ENCODE measurements at places on chromosomes 1 and 21.
A peak's percentile ranks its signal among the peaks of the same experiment; 100 is the strongest.

DNA sequence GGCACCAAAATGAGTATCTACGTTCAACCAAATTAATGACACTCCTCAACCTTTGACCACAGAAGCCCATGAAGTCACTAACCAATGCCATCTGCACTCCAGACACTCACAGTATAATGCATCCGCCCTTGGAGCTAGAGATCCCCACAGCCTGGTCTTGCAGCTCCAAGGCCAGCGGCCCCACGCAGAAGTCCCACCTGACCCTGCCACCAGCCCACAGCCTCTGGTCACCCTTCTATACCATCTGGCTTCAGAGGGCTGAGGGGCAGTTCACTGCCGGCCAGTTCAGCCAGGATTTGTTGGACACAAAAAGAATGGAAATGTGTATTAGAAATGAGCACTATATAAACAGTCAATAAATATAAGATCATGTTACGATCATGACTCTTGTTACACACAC is 211.2 kb downstream of the RRAGC start:
- no peak for DNase-seq

DNA sequence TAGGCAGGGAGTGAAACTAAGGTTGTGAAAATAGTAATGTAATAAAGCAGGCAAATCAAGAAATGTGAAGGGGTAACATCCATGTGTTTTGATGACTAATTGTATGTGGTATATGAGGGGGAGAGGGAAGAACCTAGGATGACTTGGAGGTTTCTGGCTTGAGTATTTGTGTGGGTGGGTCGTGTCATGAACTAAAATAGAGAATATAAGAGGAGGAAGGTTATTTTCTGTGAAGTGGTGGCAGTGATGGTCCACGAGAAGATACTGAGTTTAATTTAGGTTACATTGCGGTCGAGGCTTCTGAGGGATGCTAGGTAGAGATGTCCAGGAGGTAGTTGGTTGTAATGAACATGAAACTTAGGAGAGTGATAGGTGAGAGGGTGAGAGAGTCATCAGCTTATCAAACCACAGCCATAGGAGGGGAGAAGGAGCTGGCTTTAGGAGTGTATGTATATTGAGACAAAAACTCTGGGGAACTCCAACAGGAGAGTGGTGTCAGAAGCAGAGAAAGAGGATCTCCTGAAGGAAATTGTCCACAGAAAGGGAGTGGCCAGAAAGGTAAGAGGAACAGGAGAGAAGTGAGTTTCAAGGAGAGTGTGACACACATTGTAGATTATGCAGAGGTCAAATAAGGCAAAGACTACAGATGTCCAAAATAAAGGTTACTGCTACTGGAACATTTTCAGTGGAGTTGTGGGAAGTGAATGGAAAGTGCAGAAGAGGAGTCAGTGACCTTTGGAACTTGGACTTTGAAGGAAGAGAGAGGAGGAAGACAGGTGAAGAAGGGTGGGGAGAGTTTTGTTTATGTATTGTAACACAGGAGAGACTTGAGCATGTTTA is 89.0 kb upstream of the MACF1 start:
- no peak for DNase-seq

DNA sequence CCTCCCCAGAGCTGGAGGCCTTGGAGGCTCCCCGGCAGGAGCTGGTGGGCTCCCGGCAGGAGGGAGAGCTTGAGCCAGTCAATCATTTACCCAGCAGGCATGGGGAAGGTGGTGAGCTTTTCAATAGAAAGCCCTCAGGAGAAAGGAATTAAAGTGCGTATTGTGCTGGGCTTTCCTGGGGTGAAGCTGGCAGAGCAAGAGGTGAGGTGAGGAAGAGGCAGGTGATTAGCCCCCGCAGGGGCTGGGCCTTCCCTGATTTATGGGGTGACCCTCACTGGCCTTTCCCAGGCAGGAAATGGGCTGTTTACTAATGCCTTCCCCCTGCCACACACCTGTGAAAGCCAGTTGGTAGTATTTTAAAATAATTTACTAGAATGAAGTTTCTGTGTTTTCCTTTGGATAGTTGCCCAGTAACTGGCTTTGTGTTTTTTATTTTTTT is 25.8 kb downstream of the CLDN14 start:
- no peak for DNase-seq

DNA sequence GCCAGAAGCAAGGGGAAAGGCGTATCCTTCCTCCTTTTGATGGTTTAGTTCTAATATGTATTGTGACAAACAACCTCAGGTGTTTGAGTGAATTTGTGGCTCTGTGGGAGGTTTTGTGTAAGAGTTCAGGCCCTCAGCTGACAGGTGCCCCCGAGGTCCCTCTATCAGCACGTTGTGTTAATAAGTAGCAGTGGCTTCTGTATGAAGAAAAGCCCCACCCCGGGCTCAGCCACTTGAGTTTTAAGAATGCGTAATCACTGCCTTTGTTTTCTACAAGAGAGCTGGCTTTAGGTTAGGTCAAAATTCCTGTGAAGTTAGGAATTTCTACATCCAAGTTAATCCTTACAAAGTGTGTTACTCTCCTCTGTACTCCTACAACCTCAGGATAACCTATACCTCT is 92.4 kb upstream of the PGBD5 start:
- DNase-seq = no peak

- peak; percentile 49 for DNase-seq
These were observed 12.1 kb downstream of the EPHA10 start for GRCh38 chr1:37752583-37753471.

GRCh38 chr1:176531921-176532897 is 69.2 kb downstream of the PAPPA2 start:
- DNase-seq = no peak

GRCh38 chr1:18697541-18697940 is 66.9 kb downstream of the PAX7 start:
- no peak for DNase-seq

DNA sequence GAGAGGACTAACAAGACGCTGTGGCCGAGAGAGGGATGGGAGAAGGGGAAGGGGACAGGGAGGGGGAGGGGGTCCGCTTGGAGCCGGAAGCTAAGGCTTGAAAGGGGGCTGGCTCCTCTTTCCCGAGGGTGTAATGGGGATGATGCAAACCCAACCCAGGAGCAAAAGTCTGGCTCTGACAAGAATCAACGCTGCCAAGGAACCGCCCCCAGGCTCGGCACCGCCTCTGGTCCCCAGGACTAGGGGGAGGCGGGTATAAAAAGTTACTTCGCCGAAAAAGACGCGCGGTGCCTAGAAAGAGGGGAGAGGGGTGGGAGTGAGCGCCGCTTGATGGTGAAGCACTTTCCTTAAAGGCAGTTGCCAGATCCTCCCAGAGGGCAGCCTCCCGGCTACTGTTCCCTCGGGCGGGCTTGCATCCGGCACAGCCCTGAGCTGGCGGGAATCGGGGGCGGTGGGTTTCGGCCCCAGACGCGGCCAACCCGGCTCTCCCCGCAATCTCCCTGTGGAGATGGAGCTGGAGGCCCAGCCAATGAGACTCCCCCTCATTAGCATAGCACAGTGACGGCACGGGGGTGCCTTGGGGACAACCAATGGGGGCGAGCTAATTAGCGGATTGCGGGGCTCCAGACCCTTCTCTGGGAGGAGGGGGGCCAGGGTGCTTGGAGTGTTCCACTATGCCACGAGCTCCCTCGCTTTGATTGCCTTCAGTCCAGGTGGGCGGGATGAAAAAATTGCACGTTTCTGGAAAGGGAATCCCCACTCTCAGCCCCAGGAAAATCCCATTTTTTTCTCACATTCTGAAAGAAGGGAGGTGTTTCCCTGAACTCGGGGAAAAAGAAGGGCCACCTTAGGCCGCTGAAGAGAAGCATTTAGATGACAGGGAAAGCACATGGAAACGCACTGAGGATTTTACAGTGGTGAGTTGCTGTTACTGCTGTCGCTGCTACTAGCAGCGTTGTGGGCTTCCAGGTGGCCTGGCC is at the start of gene KCNT2:
Gene KCNT2, minus strand, starts transcription at position 51 of the 980 bp plus-strand sequence. CDS start 131 bp downstream, outside the sequence.
- DNase-seq = peak; percentile 81

DNA sequence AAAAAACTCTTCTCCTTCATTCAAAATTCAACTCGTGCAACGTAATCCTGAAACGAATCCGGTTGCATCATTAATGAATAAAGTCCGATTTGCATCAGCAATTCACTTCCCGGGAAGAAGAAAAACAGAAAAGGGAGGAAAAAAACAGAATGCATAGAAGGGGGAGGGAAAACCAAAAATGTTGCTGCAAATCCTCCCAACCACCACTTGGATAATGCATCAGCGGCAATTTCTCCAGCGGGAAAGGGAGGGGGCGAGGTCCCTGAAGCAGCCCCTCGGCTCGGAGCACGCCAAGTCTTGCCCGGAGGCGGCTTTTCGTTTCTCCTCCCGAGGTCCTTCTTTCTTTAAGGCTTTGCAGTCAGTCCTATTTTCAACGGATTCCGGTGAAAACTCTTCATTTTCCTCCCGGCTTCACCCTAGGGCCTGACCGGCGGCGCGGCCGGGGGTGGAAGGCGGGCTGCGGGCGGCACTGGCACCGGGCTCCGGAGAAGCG is 723 bp downstream of the CDC42BPA start:
- DNase-seq = peak; percentile 63

DNA sequence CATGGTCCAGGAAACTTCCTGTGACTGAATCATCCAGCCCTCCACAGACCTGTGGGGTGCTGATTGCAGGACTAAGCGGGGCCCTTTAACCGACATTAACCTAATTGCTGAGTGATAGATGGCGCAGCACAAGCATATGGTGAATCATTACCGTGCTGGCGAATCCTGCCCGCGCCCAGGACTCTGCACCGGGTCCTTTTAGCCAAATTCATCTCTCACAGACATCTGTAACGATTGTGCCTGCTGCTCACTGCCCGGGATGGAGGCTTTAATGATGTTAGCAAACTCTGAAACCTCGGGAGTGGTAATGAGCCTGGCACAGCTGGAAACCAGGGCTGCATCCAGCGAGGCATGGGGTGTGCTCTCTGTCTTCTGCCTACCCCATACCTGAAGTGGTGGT is 147.3 kb upstream of the CD34 start:
- no peak for DNase-seq

GRCh38 chr1:175889848-175890247 is 146.5 kb upstream of the TNR start:
- no peak for DNase-seq

DNA sequence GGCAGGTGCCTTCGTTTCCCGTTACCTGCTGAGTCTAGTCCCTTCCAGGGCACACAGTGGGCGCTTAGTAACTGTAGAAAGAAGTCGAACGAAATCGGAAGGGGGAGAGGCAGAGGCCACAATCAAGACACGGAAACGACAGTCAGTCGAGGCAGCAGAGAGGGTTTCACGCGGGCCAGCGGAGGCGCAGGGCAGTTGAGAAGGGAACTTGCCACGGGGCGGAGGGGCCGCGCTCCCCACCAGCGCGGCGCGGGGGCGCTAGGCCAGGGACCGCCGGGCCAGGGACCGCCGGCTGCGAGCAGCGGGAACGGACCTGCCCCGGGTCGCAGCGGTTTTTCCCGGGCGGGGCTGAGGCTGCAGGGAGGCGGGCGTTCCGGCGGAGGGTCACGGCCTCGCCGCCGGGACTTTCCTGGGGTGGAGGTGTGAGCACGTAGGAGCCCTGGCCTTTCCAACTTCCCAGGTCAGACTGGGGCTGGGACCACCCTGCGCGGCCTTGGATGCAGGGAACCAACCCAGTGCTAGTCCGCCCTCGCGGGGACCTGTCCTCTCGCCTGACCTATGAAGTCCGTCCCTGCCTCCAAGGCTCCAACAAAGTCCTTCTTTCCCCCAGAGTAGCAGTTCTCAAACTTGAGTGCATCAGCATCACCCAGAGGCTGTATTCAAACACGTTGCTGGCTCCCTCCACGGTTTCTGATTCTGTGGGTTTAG is 150.1 kb upstream of the FGGY start:
- DNase-seq = peak; percentile 59

- peak; percentile 46 for DNase-seq
These were observed 18.4 kb upstream of the LY9 start for GRCh38 chr1:160777486-160778089.

DNA sequence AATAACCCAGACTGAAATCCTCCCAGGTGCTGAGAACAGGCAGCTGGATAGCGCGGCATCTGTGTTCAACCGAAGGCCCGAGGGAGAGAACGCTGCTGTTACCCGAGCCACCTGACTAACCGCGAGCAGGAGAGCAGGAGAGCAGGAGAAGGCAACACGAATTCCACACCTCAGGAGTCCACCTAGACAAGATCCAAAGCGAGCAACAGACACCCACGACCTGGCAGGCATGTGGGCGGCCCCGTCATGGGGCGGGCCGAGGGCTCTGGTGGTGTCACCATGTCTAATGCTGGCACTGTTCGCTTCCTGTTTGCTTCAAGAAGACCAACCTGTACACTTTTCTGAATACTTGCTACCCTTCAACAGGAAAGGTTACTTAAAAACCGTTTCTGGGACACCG is 20.9 kb upstream of the SPATC1L start:
- no peak for DNase-seq

- DNase-seq = no peak
These were observed 34.8 kb upstream of the PRELP start for GRCh38 chr1:203440771-203441170.

DNA sequence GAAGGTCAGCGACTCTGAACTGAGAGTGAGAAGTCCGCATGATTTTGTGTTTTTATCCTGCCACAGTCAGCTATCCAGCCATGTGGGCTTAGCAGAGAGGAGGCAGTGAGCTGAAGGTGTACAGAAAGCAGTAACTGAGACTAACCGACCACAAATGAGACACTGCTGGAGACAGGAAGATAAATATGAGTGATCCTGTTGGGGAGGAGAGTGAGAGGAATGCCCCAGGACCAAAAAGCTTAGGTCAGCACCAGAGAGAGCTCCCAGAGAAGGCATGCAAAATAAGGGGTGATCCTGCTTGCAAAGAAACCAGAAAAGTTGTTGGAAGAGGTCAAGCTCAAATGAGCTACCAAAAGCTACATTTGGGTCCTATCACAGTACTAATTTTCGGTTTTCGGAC is 63.7 kb downstream of the HLCS start:
- no peak for DNase-seq

GRCh38 chr1:163414778-163415177 is 93.0 kb downstream of the NUF2 start:
- DNase-seq = no peak

- DNase-seq = no peak
These were observed 59.3 kb upstream of the ID3 start for GRCh38 chr1:23618586-23619083.

Data from endothelial cell (in vitro differentiated cells).